ENCODE measurements at places on chromosomes 5 and 9. TPM values are rescaled to one million over a fixed set of nuclear protein-coding genes. Genes with fewer than 3 reads are reported as not detected.
A peak's percentile ranks its signal among the peaks of the same experiment; 100 is the strongest.

DNA sequence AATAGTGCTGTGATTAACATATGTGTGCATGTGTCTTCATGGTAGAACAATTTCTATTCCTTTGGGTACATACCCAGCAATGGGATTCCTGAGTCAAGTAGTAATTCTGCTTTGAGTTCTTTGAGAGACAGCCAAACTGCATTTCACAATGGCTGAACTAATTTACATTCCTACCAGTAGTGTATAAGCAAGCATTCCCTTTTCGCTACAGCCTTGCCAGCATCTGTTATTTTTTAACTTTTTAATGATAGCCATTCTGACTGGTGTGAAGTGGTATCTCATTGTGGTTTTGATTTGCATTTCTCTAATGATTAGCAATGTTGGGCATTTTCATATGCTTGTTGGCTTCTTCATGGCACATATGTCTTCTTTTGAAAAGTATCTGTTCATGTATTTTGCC, 308.5 kb downstream of the ARRDC3 start:
- DNase-seq = no peak

- no peak for DNase-seq
These were observed 52.1 kb upstream of the FSTL4 start for GRCh38 chr5:133664422-133664821.

- DNase-seq = peak; percentile 92
These were observed 614 bp upstream of the HOMER1 start for GRCh38 chr5:79514391-79515105.

- DNase-seq = no peak
These were observed 696.2 kb upstream of the WWC1 start for GRCh38 chr5:167595196-167595595.

- no peak for DNase-seq
These were observed 125.1 kb upstream of the KLF9 start for GRCh38 chr9:70539526-70539925.

GRCh38 chr5:146731909-146732659, 146.5 kb downstream of the PPP2R2B start:
- no peak for DNase-seq

- no peak for DNase-seq
These were observed 622.3 kb upstream of the PTPRD start for GRCh38 chr9:11235061-11235460.

DNA sequence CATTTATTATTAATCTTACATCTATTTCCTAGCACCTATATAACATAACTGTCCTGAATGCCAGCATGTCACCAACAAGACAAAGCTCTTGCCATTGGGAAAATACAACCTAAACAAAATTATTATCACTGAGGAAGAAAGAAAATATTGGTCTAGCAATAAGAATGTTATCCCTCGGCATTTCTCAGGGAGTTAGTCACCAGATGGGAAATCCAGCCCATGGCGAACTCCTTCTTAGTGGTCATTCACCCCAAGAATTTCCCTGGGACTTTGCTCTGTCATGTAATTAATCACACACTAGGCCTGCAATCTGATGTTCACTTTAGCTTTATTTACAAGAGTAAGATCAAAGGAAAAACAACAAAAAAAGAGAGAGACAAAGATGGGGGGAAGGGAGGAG, 56.1 kb upstream of the TAS2R1 start:
- DNase-seq = no peak

- DNase-seq = no peak
These were observed 1008.2 kb upstream of the CDH9 start for GRCh38 chr5:28046596-28046995.

TTC16 gene
- 6.3 TPM for total RNA-seq

PCDHGA2 gene
- total RNA-seq = 0.13 TPM

IFNB1 gene
- total RNA-seq = not detected

DBH gene
- total RNA-seq = 0.32 TPM

ARSB gene
- 6.8 TPM for total RNA-seq

GLDC gene
- total RNA-seq = 0.70 TPM

All from T-cell (primary cell).